ENCODE measurements at places on chromosomes 3 and 15. TPM values are rescaled to one million over a fixed set of nuclear protein-coding genes. Genes with fewer than 3 reads are reported as not detected.

Gene TRIM71
- total RNA-seq, result not detected

Gene CA12
- total RNA-seq, result 0.33 TPM

Gene UNC13C
- not detected for total RNA-seq

Gene GPR87
- not detected for total RNA-seq

Gene SLC28A1
- not detected for total RNA-seq

Gene CSTA
- total RNA-seq, result not detected

Gene STT3B
- total RNA-seq, result 102 TPM

Gene ATP2B2
- total RNA-seq, result not detected

Gene LAMB2
- 338 TPM for total RNA-seq

Gene CIB2
- 0.27 TPM for total RNA-seq

Gene GOLGA8M
- total RNA-seq, result 0.20 TPM

Gene SCN5A
- total RNA-seq, result 5.5 TPM

Gene TAGLN3
- not detected for total RNA-seq

Gene P3H2
- 19.0 TPM for total RNA-seq

Gene SH3GL3
- total RNA-seq, result not detected

Gene PRRT3
- 1.5 TPM for total RNA-seq

Gene MYO5C
- total RNA-seq, result 4.5 TPM

Gene SAMD7
- not detected for total RNA-seq

Gene SHC4
- 0.30 TPM for total RNA-seq

Gene SLC28A2
- not detected for total RNA-seq

Gene NPAP1
- total RNA-seq, result not detected

Gene MBNL1
- 334 TPM for total RNA-seq

All from mammary microvascular endothelial cell (primary cell).